ENCODE measurements at places on chromosomes 5 and 9. TPM values are rescaled to one million over a fixed set of nuclear protein-coding genes. Genes with fewer than 3 reads are reported as not detected.

DNA sequence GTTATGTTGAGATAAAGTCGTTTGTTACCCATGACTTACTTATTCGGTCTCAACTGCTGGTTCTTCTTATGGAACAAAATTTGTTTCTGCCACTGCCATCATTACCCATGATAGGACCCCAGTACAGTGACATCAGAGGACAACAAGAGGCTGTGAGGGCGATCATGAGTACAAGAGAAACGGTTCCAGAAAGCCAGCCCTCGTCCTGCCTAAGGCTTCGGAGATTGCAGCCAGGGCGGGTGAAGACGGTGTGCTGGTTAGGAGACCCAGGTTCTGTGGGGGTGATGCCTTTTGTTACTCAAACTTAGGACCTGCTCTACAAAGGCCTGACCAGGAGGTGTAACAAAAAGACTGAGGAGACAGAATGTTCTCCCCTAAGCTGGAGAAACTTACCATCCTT, 10.9 kb downstream of the FYB1 start:
- DNase-seq: no peak

The PRSS3 gene
- 1.4 TPM for polyA plus RNA-seq

DNA sequence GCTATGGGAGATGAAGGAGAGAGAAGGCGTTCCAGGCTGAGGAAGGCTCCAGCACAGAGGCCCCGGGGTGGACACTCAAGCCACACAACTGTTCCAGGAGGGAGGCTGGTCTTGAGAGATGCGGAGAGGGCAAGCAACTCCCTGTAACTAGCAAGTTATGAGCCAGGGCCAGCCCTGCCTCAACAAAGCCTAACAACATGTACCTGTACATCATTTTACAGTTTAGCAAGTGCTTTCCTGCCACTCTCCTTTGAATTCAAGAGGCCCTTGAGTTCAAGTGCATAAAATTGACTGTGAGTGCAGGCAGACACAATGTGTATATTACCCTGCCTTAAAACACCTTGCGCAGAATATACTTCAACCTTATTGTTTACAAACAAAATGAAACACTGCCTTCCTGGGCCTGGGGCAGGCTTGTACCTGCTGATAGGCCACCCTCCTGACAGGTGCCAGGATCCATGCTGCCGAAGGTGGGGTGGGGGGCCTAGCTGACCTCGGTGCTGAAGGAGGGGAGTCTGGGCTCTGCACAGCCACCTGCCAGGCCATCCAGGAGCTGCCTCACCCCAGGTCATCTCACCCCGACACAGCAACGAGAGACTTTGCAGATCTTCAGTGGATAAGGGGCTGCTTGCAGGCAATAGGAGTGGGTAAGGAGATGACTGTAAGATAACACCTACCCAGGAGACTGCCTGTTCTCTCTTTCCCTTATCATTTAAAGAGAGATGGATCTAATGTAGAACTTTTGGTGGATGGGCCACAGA, 80.0 kb downstream of the PPARGC1B start:
- DNase-seq: no peak

GRCh38 chr5:149999359-149999758, 1.1 kb downstream of the TIGD6 start:
- DNase-seq: no peak

DNA sequence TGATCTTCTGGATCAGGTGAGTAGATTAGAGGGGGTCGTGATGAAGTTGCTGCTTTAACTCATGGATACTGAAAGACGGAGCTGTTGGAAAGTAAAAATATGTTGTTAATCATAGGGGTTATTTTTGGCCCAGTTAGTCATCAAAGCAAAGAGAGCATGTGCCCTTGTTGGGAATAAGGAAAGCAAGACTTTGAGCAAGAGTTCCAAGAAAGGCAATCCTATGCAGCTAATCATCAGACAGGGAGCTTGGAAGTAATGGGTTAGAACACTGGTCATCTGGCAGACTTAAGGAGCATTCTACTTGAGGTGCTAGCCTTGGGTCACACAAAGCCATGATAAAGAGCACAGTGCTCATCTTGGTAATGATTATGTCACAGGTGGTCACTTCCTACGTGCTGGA, 18.3 kb downstream of the ASPN start:
- DNase-seq: no peak

The CDKN2AIPNL gene
- polyA plus RNA-seq: 29.8 TPM

The GFI1B gene
- 0.62 TPM for polyA plus RNA-seq

DNA sequence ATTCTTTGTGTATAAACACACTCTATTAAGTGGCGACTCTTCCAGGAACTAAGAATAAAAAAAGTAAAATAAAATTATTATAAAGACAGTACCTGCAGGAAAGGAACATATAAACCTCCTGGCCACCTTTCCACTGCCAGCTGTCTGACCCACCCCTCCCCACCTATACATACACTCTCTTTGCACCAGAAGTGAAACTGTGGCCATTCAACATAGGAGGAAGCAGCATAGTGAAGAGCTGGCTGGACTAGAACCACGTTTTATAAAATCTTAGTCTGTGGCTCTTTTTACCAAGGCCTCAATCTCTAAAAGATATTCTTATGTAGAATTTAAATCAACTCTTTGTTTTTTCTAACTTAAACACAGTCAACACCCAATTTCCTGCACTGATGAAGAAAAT, 289.6 kb downstream of the GABRB2 start:
- DNase-seq: no peak

The TNFSF15 gene
- polyA plus RNA-seq: 8.1 TPM

GRCh38 chr9:88782931-88783710, 208.1 kb upstream of the S1PR3 start:
- DNase-seq: no peak

DNA sequence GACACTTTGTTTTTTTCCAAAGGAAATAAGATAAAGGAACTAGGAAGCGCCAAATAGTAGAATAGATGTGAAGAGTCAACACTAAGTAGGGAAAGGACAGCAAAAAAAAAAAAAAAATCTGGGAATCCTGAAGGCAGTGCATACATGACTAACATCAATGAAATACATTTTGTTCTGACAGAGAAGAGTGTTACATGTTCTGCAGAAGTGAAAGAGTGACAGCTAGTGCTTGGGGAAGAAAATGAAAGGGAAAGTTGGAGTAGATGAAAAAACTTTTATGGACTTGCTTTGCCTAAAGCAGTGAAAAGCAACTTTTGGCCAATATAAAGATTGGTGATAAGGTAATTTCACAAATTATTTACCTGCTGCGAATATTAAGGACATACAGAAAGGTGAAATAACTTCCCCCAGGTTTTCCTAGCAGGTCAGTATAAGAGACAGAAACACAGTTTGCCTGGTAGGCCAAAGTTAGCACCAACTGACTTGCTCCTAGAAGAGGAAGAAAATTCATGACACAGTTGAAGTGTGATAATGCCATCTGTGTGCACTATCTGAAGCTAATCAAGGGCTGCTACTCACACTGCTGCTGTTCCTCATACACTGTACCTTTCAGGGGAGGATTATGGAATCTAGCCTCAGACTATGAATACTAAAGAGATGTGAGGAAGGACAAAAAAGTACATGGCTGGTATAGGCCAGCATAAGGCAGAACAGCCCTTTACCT, 38.6 kb downstream of the RANBP6 start:
- DNase-seq: no peak

DNA sequence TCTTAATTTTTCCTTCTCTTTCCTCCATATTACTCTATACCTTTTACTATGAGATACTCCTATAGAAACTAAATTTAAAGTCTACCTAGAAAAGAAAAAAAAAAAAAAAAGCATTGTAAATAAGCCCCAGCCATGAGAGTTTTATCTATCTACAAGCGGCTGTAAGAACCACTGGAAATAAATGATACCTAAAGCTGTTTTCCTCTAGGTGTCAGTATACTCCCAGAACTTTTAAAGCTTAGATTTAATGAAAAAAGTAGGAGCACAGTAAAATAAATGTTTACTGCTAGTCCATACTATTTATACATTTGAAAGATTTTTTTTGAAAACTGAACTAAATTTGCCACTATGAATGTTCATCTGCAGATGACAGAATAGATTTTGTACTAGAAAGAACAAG, 26.2 kb downstream of the TYRP1 start:
- no peak for DNase-seq

The GLRA1 gene
- polyA plus RNA-seq: not detected

- DNase-seq: no peak
Observed at GRCh38 chr5:14405267-14405666, 176.3 kb upstream of the OTULINL start.

- no peak for DNase-seq
Observed at GRCh38 chr9:38690574-38690973, 29.4 kb downstream of the FAM240B start.

The AIF1L gene
- polyA plus RNA-seq: 383 TPM

- DNase-seq: no peak
Observed at GRCh38 chr5:6485441-6485840, 36.8 kb downstream of the UBE2QL1 start.

- no peak for DNase-seq
Observed at GRCh38 chr9:77020413-77021290, 1.2 kb downstream of the FOXB2 start.

Data from renal cortex interstitium (tissue), 15 donors.